ENCODE measurements at places on chromosomes 12 and 14.

- DNase-seq: no peak
These were observed 33.3 kb upstream of the NAP1L1 start for GRCh38 chr12:76117751-76118150.

GRCh38 chr12:48022676-48023385 is 18.6 kb upstream of the COL2A1 start:
- no peak for DNase-seq

DNA sequence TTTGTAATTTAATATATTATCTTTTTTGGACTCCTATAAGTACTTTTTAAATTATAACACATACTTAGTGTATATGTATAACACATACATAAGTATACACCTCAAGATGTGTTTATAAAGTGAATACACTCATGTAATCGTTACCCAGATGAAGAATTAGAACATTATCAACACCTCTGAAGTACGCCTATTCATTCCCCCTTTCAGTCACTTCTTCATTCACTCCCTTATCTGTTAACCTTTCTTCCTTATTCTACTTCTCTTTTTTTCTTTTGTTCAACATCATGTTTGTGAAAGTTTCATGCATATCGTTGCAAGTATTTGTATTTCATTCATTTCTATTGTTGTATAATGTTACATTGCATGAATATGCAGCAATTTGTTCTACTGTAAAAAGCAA is 98.5 kb downstream of the ARID2 start:
- no peak for DNase-seq

DNA sequence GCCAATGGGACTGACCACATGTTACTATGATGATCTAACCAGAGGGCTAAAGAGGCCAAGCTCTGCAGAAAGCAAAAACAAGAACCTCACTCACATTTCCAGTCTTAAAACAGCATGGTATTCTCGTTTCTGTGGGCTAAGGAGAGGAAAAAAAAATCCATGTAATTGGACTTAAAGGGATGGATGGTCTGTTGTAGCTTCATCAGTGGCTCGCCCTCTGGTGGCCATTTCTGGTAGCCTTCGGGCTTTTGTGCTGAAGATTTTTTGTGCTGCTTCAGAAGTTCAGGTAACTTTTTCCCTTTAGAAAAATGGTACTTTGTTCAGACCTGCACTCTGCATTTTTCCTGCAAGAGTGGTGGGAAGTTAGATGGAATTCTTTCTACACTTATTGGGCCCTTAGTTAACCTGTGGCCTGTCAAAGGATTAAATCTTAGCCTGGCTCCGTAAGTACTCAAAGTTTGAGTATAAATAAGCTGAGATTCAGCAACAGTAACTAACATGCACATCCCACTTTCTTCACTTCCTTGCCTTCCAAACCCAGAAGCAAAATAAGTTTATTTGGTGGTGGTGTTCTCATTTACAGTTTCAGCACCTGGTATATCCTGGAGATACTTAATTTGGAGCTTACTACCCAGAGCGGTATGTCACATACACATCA is 22.3 kb downstream of the DCAF4 start:
- DNase-seq: peak; percentile 24

- DNase-seq: no peak
These were observed 204.9 kb downstream of the ZFP36L1 start for GRCh38 chr14:68587931-68588330.

GRCh38 chr14:60648934-60649874 is at the start of gene SIX1:
TSS of gene SIX1 (minus strand) at chr14:60649477. CDS start at chr14:60649189, 288 bp downstream.
- DNase-seq: peak; percentile 51

DNA sequence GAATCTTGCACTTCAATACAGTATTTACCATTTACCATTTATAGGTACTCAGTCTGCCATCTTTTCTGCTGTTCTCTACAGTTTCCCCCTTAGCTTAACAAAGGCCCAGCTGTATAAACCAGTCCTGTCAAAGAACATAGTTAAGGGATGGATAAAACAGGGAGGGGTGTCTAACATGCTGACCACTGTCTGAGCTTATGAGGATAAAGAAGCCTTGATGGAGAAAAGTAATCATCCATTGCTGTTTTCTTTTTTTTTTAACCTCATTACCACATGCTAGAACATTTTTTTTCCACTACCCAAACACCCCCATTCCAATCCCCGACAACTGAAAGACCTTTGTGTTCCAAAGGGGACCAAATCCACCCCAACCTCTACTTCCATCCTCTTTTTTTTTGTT is 39.9 kb downstream of the SOX5 start:
- no peak for DNase-seq

DNA sequence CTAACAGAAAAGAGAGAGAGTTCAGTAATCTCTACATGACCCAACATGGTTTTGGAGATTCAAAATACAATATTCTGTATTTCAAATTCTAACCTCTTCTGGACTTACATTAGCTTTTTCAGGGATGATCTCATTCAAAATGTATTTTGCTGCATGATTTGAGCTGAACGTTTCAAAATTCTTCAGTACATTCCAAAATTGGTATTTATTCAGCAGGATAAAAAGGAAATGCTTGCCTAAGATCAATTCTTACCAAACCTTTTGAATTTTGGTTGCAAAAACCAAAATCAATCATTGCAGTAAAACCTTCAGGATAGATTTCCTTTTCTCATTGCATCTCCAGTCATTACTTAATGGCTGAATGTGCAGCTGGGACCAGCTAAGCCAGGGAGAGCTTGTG is 1761.3 kb upstream of the SEL1L start:
- DNase-seq: no peak

DNA sequence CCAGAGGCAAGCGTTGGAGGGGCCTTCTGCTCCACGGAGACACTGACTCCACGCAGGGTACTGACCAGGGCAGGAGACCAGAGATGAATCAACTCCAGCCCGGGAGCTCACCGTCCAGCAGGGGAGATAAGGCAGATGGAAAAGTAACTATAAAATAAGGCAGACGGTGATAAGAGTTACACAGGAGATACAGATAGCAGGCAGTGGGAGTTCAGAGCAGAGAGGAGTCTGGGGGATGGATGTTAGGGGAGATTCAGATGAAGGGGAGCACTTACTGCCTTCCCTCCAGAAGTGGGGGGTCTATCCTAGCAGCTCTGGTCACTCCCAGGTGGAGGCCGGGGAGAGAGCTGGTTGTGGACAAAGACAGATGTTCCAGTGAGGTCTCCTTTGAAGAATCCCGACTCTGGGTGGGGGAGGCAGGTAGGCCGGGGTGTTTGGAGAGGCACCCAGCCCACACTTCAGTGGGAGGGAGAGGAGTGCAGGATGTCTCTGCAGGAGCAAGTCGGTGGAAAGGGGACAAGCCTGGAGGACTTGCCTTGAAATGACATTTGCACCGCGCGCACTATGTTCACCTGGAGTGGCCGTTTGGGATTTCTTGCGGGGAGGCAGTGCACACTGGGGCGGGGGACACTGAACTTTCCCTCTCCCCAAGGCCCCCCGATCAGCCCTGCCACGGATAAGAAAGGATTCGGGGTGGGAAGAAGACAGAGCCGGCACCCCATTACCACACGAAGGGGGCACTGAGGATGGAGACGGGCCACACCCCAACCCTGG is 1.2 kb downstream of the PITPNM2 start:
- DNase-seq: no peak

GRCh38 chr12:130826151-130826801 is 12.8 kb downstream of the STX2 start:
- DNase-seq: peak; percentile 68

DNA sequence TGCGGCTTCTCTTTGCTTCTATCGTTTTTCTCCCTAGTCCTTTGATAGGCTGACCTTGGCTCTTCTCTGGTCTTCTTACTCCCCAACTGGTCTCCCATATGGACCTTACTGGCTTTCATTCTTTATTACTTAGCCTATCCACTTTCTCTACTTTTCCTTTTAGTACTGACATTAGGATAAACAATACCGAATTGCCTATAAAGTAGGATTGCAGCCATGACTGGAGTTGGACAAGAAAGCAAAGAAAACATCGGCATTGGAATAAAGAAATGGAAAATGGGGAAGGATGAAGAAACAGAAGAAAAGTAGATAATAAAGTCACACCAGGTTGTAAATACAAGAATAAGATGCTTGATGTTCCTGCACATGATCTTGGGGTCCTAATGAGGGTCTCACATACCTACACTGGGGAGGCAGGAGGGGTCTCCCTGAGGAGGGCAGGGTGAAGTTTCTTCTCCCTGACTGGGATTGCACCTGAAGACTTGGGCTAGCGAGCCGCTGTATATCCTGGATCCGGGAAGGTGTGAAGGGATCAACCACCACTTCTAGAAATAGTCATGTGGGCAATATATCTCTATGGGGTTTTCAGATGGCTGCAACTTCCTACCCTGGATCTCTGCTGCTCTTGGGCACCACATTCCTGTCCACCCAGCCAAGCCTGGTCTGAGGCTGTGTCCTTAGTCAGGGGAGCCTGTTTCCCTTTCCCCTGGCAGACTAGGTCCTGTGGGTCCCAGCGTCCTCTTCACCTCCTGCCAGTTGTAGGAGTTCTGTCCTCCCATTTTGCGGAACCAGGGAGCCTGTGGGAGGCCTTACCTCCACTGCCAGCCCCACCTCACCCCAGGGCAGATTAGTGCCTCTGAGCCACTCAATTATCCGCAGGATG is 13.1 kb downstream of the NKX2-1 start:
- no peak for DNase-seq

- DNase-seq: no peak
These were observed 250.8 kb downstream of the SLC6A15 start for GRCh38 chr12:84661786-84662185.

- no peak for DNase-seq
These were observed 943.5 kb downstream of the BCL11B start for GRCh38 chr14:98328496-98328895.

- DNase-seq: no peak
These were observed 52.4 kb downstream of the DICER1 start for GRCh38 chr14:95104911-95105310.

- no peak for DNase-seq
These were observed 43.7 kb downstream of the TESPA1 start for GRCh38 chr12:54940727-54941315.

DNA sequence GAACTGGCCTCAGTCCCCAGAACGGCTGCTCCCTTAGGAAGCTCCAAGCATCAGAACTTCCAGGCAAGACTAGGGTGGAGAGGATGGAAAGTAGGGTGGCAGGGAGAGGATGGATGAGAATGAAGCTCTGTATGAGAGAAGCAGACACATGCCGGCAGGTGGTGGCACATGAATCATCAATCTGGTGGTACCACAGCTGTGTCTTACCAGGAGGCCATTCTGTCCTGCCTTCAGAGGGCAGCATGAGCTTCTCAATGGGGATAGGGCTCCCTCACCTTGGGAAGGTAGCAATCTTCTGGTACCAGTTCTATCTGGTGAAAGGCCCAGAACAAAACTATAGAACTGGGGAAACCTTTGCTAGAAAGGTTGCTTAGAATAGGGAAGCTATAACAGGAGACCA is 55.4 kb upstream of the PYGL start:
- no peak for DNase-seq

GRCh38 chr12:69686731-69687130 is 12.4 kb downstream of the BEST3 start:
- DNase-seq: no peak

DNA sequence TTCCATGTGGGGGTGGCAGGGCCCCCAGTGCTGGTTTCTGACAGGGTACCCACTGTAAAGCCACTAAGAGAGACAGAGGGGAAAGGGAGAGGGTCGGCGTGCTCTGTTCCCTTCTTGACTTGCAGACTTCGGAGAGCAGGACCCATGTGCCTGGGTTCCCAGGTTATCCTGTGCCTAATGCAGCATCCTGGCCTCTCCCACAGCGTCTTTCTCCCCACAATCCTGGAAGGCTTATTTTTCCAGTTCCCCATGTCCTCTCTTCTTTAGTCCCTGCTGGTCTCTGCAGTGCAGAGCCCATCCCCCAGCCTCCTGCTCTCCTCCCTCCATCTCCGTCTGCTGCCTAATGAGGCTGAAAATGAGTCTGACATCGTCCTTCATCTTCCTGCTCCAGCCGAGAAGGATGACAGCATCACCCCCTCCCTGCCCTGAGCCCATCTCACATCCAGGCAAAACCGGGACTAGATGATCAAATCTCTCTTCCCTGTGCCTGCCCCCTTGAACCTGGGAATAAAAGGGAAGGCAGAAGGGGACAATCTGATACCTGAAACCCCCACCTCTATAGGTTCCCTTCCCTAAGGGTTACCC is 15.1 kb downstream of the CALCOCO1 start:
- DNase-seq: no peak

- DNase-seq: no peak
These were observed 1.3 kb downstream of the MAX start for GRCh38 chr14:65100922-65101541.

DNA sequence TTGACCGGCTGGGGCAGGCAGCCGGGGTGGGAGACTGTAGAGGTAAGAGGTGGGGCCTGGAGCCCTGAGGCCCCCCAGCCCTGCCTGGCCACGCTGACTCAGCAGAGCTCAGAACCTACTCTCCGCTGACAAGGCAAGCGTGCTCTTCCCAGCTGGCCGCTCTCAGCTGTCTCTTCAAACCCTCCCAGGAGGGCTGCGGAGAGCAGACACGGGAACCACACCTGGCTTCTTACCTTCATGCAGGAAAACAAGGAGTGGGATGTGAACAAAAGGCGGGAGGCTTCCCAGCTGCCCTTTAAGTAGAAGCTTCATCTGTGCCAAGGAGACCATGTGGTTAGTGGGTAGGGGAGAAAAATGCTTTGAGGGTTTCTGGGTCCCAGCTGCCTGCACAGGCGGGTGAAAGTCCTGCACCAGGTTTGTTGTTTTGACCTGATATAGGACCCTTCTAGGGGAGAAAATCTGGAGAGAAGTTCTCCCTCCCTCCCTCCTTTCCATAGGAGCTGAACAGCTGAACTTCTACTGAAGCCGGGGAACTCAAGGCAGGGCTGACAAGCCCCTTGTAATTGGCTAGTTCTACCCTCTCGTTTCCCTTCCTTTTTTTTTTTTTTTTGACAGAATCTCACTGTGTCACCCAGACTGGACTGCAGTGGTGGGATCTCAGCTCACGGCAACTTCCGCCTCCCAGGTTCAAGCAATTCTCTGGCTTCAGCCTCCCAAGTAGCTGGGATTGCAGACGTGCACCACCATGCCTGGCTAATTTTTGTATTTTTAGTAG is 12.8 kb upstream of the TESC start:
- no peak for DNase-seq

GRCh38 chr12:123983822-123984485 is 10.9 kb downstream of the ZNF664 start:
- DNase-seq: peak; percentile 62

- DNase-seq: no peak
These were observed 75.0 kb upstream of the HIF1A start for GRCh38 chr14:61620130-61620946.

- DNase-seq: no peak
These were observed 148.4 kb downstream of the DPF3 start for GRCh38 chr14:72745546-72745945.

- no peak for DNase-seq
These were observed 28.3 kb downstream of the MMP17 start for GRCh38 chr12:131856366-131857097.

GRCh38 chr12:27274706-27275105 is 30.6 kb downstream of the STK38L start:
- DNase-seq: no peak
